Skeletal muscle cell (primary cell): ENCODE measurements at places on chromosomes 7 and 10.

GRCh38 chr7:5343884-5344283, 61.1 kb downstream of the SLC29A4 start:
- no peak for DNase-seq

GRCh38 chr7:84847038-84847437, 339.8 kb downstream of the SEMA3D start:
- DNase-seq, result no peak

GRCh38 chr7:158549616-158550393, 37.8 kb downstream of the PTPRN2 start:
- DNase-seq, result no peak

DNA sequence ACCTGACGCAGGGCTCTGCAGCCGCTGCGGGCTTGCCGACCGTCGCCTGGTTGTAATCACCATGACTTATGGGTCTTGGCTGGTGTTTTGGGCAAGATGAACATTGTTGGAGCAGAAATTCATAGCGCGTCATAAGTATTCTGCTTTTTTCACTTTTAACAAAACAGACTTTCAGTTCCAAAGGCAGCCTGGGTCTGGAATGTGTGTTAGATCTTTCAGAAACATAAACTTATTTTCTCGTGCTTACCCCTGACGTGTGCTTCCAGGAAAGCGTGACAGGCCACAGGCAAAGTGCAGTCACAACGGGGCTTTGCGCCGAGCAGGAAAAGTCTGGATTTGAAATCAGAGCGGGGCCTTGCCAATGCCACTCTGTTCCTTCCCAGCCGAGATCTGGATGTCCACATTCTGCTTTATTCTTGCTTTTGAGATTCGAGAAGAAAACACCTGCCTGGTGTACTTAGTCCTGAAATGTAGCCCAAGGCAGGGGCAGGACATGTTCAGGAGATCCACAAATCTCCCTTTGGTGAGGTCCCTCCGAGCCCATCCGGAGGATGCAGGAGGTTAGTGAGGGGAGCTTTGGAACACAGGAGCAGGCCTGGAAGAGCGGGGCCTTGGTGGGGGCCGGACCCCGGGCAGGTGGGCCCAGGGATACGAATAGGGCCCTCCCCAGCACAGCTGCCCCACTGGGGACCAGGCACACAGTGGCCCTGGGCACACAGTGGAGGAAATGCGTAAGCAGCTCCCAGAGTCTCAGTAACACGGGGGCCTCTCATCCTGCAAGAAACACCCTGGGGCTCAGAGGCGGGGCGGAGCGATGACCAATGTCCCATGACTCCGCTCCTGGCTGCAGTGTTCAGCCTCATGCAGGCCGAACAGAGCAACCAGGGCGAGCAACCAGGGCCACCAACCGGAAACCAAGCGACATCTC, 49.5 kb upstream of the EBF3 start:
- DNase-seq, result no peak

- DNase-seq, result no peak
Observed at GRCh38 chr10:83252596-83252995, 886.7 kb upstream of the GHITM start.

- DNase-seq, result peak; percentile 43
Observed at GRCh38 chr10:125377368-125377767, 217.0 kb upstream of the CTBP2 start.

DNA sequence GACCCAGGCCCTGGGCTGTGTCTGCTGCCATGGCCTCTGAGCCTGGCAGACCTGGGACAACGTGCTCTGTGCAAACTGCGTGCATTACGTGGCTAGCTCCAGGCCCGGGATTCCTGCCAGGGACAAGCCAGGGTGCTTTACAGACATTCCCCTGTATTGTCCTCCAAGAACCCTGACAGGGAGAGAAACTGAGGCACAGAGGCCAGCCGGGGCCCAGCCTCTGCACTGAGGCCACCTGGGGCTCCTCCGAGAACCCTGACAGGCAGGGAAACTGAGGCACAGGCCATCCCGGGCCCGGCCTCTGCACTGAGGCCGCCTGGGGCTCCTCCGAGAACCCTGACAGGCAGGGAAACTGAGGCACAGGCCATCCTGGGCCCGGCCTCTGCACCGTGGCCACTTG, 64.9 kb downstream of the CFAP46 start:
- no peak for DNase-seq

- DNase-seq, result no peak
Observed at GRCh38 chr10:68721673-68722335, 765 bp downstream of the CCAR1 start.

- no peak for DNase-seq
Observed at GRCh38 chr10:76080991-76081390, 649.6 kb downstream of the LRMDA start.

DNA sequence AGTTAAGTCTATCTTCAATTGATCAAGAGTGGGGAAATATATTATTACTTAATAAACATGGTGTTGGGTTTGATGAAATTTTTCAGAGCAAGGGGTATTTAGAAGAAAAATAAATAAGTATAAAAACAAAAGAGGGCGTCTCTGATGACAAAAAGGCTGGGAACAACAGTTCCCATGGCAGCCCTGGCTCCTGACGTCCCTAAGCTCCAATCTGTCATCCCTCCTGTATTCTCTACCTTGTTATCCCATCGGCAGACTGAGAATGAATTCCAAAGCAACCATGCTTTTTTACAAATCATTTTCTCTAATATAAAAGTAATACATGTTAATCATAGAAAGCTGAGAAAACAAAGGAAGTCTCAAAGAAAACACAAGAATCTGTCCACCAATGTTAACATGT, 55.5 kb downstream of the SORBS1 start:
- no peak for DNase-seq

DNA sequence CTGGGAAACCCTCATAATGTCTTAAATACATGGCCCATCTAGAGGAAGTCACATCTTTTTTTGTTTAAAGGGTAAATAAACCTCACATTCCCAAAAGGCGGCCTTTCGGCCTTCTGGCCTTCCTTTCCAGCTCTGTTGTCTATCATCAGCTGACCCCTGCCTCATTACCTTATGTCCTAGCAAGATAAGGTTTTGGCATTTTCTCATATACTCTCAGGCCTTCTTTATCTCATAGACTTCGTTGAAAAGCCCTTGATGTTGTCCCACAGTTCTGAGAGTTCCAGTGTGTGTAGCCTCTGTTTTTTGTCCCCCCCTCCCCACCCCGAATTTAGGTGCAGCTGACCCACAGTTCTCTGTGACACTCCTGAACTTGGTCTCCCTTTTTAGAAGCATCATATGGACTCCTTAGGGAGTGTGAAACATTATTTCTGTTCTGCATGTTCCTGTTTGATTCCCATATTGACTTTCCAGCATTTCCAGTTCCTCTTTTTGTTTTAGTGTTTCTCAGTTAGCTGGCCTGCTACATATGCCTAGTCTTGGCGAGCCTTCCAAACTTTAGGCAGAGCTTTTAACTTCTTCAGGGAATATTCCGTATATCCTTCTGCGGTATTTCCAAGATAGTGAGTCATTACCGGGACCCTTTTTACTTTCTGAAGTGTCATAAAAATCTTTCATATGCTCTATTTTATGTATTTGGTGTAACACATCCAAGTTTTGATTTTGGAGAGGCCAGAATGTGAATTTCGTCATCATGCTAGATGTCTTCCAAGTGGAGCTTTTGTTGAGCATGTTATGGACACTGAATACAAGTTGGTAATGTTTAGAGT, 138.5 kb downstream of the LRRC4 start:
- DNase-seq, result no peak

DNA sequence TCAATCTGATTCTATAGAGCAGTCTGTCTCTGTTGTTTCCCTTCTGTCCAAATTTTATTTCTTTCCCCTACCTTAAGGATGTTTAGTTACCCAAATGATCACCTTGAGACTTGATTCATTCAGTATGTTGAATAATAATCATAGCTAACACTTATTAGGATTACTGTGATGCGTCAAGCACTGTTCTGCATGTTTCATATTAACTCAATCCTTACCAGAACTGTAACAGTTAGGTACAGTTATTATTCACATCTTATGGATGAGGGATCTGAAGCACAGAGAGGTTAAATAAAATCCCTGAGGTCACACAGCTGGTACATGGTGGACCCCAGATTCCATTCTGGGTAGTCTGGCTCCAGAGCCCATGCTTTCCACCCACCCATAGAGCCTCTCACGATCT, 97.9 kb upstream of the SAMD8 start:
- no peak for DNase-seq

DNA sequence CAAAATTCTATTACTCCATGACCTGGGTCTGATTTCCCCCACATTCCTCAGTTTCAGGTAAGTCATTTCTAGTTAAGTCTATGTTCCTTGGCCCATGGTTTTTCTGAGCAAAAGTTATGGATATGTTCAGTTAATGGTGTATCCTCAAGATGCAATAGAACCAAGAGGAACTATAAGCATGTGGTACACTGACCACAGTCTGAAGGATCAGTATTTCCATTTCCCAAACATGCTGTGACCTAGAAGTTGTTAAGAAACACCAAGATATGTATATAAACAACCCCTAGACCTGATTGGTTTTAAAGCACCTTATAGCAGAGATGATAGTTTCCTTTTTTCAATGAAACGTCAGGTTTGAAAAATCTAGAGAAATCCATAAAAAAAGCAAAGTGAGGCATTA, 94.2 kb upstream of the ABCB5 start:
- no peak for DNase-seq

DNA sequence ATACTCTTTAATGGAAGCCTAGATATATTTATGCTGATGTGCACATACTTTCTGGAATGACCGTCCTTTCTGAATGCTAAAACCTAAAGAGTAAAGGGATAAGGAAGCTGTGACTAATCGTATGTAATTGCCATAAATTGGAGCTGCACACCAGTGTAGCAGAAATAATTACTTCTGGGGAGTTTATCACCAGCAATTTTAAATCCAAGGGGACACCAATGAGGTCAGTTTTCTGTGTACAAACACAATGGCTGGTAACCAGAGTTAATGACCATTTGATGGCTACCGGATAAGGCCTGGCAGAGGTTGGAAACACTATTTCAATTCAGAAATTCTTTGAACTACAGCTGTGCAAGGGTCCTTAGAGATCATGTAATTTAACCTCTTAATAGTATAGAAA, 670.1 kb downstream of the REEP3 start:
- no peak for DNase-seq

- DNase-seq, result no peak
Observed at GRCh38 chr7:99606531-99606930, 8.5 kb downstream of the TMEM225B start.

GRCh38 chr7:49848211-49848841, 74.9 kb downstream of the VWC2 start:
- DNase-seq, result no peak

- no peak for DNase-seq
Observed at GRCh38 chr10:71283876-71284275, 35.2 kb upstream of the SLC29A3 start.

DNA sequence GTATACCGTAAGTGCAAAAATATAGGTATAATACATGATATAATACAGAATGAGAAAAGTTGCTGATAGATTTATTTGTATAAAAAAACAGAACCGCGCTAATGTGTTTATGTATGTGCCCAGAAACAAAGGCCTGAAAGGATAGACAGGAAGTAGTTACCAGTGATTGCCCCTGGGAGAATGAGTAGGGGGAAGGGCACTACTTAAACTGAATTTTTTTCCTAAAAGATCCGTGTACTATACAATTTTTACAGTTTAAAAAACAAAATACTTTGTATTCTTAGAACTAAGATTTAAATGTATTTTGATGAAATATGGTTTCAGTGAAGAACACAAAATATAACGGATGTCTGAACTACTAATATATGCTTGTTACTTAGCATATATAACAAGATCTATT, 2.9 kb downstream of the IPMK start:
- DNase-seq, result no peak

DNA sequence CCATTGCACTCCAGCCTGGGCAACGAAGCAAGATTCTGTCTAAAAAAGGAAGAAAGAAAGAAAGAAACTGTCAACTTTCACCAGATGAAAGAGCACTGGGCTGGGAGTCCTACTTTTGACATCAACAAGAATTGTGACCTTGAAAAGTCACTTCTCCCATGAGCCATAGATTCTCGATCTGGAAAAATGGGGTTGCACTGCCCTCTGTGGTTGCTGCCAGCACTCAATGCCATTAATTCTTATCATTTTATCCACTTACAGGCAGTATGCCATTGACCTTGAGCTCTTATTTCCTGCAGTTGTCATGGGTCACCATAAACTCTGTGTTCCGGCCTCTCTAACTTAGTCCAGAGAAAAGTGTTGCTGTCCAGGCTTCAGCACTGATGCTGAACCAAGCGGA, 137.2 kb downstream of the NOC3L start:
- DNase-seq, result no peak

DNA sequence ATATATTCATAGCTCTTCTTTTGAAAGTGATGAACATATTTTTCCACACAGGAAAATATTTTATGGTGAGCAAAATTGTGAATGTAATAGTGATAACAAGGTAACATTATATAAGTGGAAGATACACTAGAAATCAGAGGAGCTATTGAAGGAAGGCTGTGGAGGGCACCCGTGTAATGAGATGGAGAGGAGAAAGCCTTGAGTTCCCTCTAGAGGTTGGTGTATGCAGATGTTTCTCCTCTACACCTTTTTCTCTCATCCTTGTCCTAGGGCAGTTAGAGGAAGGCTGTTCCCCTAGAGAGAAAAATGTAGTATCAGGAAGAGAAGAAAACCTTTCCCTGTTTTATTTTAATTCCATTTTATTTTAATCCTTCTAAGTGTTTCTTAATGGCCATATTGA, 54.6 kb upstream of the NRG3 start:
- DNase-seq, result no peak

- no peak for DNase-seq
Observed at GRCh38 chr10:123751342-123752134, 85.4 kb downstream of the GPR26 start.

DNA sequence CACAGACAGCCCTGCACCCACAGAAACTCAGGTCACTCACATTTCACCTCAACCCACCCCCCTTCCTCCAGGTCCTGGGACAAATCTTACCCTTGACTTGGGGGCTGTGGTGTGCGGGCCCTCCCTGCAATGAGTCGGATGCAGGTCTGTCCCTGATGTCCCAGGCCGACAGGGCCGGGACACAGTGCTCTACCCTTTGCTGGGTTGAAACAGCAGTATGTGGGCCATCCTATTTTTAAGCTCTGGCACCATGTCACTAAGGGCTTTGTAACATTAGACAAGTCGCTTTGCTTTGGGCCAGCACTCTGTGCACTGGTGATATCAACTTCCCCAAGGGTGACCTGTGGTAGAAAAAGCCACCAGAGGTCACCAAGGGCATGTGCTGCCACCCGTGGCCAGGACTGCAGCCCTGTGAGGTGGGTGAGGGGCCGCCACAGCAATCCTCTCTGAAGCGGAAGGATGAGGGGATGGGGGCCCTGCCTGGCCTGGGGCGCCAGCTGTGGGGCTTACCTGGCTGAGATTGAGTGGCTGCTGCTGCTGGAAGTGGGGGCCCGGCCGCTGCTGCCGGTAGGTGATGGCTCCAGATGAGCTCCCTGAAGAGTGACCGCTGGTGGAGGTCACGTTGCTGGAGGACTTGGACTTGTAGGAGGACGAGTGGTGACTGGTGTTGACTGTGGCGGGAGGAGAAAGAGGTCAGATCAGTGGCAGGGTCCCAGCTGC, 51.3 kb downstream of the CLEC2L start:
- DNase-seq, result no peak

GRCh38 chr10:10699427-10699826, 318.2 kb upstream of the CELF2 start:
- no peak for DNase-seq
